ENCODE measurements at places on chromosomes 3 and 15.

DNA sequence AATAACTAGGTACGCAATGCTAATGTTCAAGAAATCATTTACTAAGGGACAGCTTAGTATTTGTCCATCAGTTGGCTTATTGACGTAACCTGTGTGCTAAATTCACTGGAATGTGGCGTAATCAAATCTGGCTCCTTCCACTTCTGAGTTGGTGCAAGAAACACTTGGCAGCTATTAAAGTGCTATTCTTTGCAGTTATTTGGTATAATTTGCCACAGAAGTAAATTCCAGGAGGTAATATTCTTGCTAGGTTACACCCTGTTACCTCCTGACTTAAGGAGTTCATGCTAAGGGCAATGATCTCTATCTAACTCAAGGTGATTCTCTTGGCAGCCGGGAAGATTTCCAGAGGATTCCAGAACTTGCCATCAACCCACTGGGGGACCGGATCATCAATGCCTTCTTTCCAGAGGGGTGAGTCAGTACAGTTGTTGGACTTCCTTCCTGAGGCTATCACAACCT lies 25.5 kb downstream of the CHP1 start:
- no peak for DNase-seq

DNA sequence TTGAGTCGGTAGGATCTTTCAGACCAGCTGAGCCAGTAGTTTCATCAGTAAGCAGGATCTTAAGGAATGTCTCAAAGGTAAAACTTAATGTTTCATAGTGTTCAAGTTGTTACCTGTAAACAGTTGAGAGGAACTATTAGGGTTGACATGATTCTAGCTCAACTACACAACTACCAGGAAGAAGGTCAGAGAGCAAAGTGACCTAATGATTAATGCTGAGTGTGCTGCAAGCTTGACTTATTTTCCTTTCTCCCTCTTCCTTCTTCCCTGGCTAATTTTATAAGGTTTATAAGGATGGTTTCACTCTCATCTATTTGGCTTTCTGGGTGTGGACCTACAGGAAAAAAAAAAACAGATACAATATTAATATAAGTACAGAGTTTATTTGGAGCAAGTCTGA lies 30.2 kb upstream of the LHFPL4 start:
- DNase-seq: no peak

DNA sequence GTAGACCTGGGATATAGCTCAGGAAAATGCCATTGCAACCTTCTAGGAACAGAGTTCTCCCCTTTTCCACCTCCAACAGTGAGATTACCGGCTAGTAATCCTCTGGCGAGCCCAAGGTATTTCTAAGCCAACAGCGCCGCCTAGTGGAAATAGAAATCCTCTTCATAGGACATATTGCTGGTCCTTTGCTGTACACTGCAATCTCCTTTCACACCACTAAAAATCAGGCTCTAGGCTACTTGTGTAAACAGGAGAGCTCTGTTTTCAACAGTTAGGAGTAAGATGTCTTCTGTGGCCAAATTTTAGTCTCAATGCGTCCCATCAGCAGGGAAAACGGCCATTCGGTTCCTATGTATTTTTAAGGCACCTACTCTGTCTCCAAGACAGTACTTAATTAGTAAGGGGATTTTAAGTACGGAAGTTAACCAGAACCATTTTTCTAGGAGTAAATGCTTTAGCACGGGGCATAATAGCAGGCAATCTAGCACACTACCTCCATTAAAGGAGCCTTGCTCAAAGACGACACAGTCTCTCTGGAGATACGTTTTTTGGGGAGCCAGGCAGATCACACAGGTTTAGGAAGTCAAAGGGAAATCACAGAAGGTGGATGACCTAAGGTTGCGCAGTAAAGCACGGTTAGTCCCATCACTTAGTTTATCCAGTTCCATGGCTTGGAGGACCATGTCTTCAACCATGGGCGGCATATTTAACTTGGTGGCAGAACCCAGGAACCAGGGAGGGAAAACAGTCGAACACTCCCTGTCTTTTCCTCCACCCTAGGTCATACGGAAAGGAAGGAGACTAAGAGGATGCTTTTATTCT lies 43.8 kb downstream of the NCEH1 start:
- peak; percentile 87 for DNase-seq

GRCh38 chr3:149134575-149134974 lies 5.1 kb downstream of the HPS3 start:
- DNase-seq: no peak

- DNase-seq: no peak
These were observed 78.3 kb downstream of the SHQ1 start for GRCh38 chr3:72769758-72770540.

GRCh38 chr3:126849768-126850167 lies 133.1 kb upstream of the PLXNA1 start:
- no peak for DNase-seq

GRCh38 chr3:102904629-102905028 lies 469.8 kb downstream of the ZPLD1 start:
- DNase-seq: no peak

DNA sequence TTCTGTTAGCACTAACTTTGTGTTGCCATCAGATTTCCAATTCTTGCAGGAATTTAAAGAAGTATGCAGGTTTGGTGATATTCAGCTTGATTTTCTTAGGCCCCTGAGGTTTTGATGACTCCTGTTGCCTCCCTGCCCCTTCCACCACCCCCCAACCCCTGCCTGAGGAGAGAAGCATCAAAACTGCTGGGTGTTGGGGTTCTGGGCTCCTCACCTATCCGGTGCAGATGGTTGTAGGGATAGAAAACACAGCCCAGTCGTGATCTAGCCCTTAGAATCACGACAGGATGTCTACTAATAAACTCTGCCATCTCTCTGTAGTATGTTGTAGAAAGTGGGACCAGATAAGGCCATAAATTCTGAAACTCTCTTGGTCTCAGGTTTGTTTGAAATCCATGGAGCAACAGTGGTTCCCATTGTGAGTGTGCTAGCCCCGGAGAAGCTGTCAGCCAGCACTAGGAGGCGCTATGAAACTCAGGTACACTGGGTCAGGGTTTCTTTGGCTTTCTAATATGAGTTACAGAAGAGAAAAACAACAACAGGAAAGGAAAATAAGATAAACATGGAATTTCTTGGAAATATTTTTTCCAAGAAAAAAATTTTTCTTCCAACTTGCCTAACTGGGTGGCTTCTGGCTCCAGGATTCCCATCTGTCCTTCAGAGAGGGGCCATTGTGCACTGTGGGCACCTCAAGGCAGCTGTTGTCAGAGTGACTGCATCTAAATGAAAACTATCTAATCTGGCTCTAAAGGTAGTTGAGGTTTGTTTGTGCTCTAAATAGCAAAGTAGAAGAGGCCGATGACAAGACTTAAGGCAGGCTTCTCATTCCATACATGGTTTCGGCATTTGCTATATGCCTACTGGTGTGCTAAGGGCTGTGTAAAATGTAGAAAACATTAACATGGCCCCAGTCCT lies 8.7 kb downstream of the SRP14 start:
- DNase-seq: peak; percentile 60

DNA sequence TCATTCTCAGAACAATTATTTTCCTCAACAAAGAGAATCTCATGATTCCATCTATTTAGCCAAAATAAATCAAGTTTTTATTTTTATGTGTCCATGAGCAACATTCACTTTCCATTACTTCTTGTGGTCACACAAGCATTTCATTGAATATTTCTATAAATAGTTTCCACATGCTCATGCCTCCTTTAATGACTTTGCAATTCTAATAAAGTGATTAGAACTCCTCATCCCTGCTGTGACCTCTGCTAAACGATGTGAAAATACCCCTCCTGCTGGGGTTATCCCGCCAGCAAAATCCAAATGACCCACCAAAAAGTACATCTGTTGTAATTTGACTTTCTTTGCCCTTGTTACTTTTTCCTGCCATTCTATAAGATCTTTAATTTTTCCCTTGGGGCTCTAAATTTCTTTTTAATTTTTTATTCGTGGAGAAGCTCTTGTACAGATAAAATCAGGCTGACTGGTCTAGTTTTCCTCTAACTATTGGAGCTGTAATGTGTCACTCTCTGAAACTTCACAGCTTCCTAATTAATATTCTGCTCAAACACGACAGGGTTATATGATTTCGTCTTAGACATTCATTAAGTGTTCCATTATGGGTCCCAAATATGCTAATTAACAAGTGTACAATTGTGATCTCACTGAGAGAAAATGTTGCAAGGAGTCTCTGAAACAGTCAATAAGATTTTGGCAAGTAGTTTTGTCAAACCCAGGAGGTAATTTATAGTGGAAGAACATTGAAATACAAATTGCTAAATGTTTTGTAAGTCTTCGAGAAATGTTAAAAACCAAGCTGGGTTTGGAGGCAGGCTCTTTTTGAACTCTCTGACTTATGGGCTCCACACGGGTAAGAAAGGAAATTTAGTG lies 533.1 kb upstream of the NAALADL2 start:
- DNase-seq: no peak

DNA sequence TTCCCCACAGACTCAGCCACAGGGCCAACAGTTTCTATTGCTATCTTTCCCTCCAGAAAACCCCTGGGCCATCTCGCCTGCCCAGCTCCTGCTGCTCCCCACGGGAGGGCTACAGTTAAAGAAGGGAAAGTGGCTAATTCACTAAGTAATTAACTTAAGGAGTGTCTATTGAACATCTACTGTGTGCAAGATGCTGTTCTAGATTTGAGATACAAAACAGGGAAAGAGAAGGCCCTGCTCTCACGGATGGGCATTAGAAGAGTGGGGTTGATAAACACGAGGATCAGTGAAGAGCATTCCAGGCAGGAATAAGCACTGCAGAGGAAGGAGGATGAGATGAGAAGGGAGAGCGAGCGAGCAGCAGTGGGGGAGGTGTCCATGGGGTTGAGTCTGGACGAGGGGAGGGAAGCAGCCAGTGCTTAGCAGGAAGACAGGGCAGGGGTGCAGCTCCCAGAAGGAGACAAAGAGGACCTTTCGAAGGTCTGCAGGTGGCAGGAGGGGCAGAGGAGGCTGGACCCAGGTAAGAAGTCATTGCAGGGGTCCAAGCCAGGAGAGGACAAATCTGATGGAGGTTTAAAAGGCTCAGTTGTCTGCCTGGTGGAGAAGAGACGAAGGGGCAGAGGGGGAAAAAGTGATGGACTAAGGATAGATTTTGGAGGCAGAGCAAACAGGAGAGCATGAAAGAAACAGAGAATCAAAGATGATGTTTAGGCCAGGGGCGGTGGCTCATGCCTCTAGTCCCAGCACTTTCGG lies 64.7 kb downstream of the KLF15 start:
- no peak for DNase-seq

DNA sequence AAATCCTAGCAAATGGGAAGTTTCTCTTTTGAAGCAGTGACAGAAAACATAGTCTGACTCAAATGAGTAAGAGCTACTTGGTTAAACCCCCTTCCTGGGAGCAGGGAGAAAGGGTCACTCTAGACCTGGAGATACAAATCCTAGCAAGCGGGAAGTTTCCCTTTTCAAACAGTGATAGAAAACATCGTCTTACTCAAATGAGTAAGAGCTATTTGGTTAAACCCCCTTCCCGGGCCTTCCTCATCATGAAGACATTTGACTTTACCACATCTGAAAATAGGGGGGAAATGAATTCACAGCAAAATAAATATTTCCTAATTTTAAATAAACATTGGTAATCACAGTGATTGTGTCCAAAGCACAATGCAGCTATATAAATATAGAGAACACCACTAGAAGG lies 79.2 kb downstream of the FOXB1 start:
- no peak for DNase-seq
